ENCODE measurements at places on chromosomes 6 and 20. TPM values are rescaled to one million over a fixed set of nuclear protein-coding genes. Genes with fewer than 3 reads are reported as not detected.

Gene LAMA4
- 52.9 TPM for total RNA-seq

DNA sequence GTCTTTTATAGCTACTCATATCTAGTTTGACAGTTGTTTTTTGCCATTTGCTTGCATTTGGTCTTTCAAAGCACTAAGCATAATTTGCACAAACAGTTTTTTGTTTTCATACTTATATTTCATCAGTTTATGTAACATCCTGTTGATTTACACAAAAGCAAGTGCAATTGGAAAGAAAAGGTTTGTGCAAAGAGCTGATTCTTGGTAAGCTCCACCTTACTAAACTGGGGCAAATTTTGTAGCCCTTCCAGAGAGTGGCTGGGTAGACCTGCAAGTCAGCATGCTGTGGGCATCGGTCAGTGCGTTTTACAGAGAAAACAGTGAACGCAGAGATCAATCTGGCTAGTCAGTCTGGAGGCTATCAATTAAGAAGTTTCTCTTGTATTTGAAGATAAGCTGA is 34.5 kb downstream of the TXLNB start:
- H3K36me3 ChIP-seq: no peaks in the 10 kb centered on the region
- no peak for DNase-seq
- H3K27me3 ChIP-seq: no peaks in the 10 kb centered on the region
- no peaks in the 10 kb centered on the region for H3K4me1 ChIP-seq
- no peak overlapping the region for H3K4me3 ChIP-seq
- H3K27ac ChIP-seq: no peak overlapping the region

DNA sequence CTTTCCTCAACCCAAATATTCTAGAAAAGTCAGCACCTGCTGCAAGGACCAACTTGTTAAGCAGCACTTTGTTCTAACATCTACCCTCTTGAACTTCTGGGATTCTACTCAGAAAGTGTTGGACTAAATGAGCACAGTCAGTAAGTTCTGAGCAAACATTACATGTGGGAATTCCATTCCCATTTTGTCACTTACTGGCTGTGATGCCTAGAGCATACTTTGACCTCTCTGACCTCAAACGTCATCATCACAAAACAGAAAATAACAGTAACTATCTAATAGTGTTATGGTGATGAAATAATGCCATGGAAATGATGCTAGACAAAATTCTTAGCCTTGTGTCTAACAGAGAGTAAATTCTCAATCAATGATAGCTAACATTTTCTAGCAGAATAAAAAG is 829.4 kb downstream of the EPHA7 start:
- no peaks in the 10 kb centered on the region for H3K27me3 ChIP-seq
- H3K4me1 ChIP-seq: no peaks in the 10 kb centered on the region
- no peak overlapping the region for H3K4me3 ChIP-seq
- H3K36me3 ChIP-seq: no peaks in the 10 kb centered on the region

- no peaks in the 10 kb centered on the region for H3K27me3 ChIP-seq
- no peaks in the 10 kb centered on the region for H3K36me3 ChIP-seq
- no peaks in the 10 kb centered on the region for H3K4me1 ChIP-seq
- H3K4me3 ChIP-seq: no peak overlapping the region
Measured at GRCh38 chr6:147528511-147529145, 20.1 kb downstream of the SAMD5 start.

- H3K36me3 ChIP-seq: peaks cover 12% of the 10 kb centered on the region
- no peaks in the 10 kb centered on the region for H3K27me3 ChIP-seq
- H3K4me1 ChIP-seq: peaks cover 19% of the 10 kb centered on the region
- no peak overlapping the region for H3K27ac ChIP-seq
- no peak overlapping the region for H3K4me3 ChIP-seq
Measured at GRCh38 chr6:36200154-36200891, 3.8 kb downstream of the BRPF3 start.

GRCh38 chr6:18410412-18410811 is 23.3 kb downstream of the RNF144B start:
- no peak for DNase-seq
- H3K27me3 ChIP-seq: no peaks in the 10 kb centered on the region
- H3K36me3 ChIP-seq: no peaks in the 10 kb centered on the region
- no peak overlapping the region for H3K27ac ChIP-seq
- H3K4me3 ChIP-seq: no peak overlapping the region
- H3K4me1 ChIP-seq: no peaks in the 10 kb centered on the region

Gene SIGLEC1
- 7.1 TPM for total RNA-seq

- H3K4me1 ChIP-seq: peaks cover 34% of the 10 kb centered on the region
- H3K36me3 ChIP-seq: no peaks in the 10 kb centered on the region
- no peak overlapping the region for H3K4me3 ChIP-seq
- H3K27me3 ChIP-seq: no peaks in the 10 kb centered on the region
- no peak for DNase-seq
- no peak overlapping the region for H3K27ac ChIP-seq
Measured at GRCh38 chr20:53902968-53903651, 167.3 kb downstream of the BCAS1 start.

- no peaks in the 10 kb centered on the region for H3K36me3 ChIP-seq
- no peak for DNase-seq
- H3K27ac ChIP-seq: no peak overlapping the region
- no peak overlapping the region for H3K4me3 ChIP-seq
Measured at GRCh38 chr6:147156218-147156617, 48.0 kb upstream of the STXBP5 start.

GRCh38 chr6:25485821-25486534 is 166.0 kb upstream of the SCGN start:
- no peaks in the 10 kb centered on the region for H3K27me3 ChIP-seq
- H3K4me3 ChIP-seq: no peak overlapping the region
- H3K27ac ChIP-seq: no peak overlapping the region
- DNase-seq: no peak
- no peaks in the 10 kb centered on the region for H3K4me1 ChIP-seq
- H3K36me3 ChIP-seq: no peaks in the 10 kb centered on the region

Gene NCOA5
- total RNA-seq: 26.9 TPM

DNA sequence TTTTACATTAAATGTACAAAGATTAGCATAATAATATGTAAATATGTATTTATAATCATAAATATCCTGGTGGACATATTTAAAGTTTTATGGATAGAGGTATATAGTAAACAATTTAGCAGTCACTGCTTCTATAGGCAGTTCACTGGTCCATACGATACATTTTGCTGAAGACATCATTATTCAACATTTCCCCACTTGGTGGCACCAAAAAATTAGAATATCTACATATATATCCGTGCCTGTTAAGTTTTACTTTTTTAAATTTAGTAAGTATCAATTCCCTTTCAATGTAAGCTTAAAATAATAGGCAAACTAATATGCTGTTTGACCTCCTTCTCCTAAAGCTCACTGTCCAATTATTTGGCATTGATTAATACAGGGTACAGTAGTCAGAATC is 64.2 kb downstream of the LMBRD1 start:
- H3K27ac ChIP-seq: no peak overlapping the region
- H3K4me3 ChIP-seq: no peak overlapping the region
- H3K4me1 ChIP-seq: no peaks in the 10 kb centered on the region
- H3K27me3 ChIP-seq: no peaks in the 10 kb centered on the region

GRCh38 chr6:111515259-111515658 is 32.2 kb upstream of the REV3L start:
- DNase-seq: no peak
- no peaks in the 10 kb centered on the region for H3K36me3 ChIP-seq
- no peaks in the 10 kb centered on the region for H3K4me1 ChIP-seq
- H3K4me3 ChIP-seq: no peak overlapping the region
- no peak overlapping the region for H3K27ac ChIP-seq

Gene GHRH
- total RNA-seq: not detected

- H3K27me3 ChIP-seq: no peaks in the 10 kb centered on the region
- H3K36me3 ChIP-seq: no peaks in the 10 kb centered on the region
- DNase-seq: no peak
- no peak overlapping the region for H3K27ac ChIP-seq
Measured at GRCh38 chr6:24797596-24798216, 1.0 kb downstream of the ARMH2 start.

- H3K27me3 ChIP-seq: no peaks in the 10 kb centered on the region
- DNase-seq: no peak
- H3K4me1 ChIP-seq: peaks cover 11% of the 10 kb centered on the region
- H3K36me3 ChIP-seq: no peaks in the 10 kb centered on the region
- no peak overlapping the region for H3K4me3 ChIP-seq
Measured at GRCh38 chr6:35139470-35139869, 1.7 kb downstream of the TCP11 start.

Gene ENPP4
- 23.8 TPM for total RNA-seq

- H3K4me3 ChIP-seq: no peak overlapping the region
- no peaks in the 10 kb centered on the region for H3K27me3 ChIP-seq
- no peaks in the 10 kb centered on the region for H3K36me3 ChIP-seq
- peak overlapping the region; percentile 68 for H3K27ac ChIP-seq
Measured at GRCh38 chr20:1935696-1936366, 40.6 kb downstream of the SIRPA start.

- no peaks in the 10 kb centered on the region for H3K4me1 ChIP-seq
- H3K27me3 ChIP-seq: no peaks in the 10 kb centered on the region
- no peaks in the 10 kb centered on the region for H3K36me3 ChIP-seq
- no peak overlapping the region for H3K4me3 ChIP-seq
Measured at GRCh38 chr6:11900662-11901598, 111.2 kb upstream of the HIVEP1 start.

DNA sequence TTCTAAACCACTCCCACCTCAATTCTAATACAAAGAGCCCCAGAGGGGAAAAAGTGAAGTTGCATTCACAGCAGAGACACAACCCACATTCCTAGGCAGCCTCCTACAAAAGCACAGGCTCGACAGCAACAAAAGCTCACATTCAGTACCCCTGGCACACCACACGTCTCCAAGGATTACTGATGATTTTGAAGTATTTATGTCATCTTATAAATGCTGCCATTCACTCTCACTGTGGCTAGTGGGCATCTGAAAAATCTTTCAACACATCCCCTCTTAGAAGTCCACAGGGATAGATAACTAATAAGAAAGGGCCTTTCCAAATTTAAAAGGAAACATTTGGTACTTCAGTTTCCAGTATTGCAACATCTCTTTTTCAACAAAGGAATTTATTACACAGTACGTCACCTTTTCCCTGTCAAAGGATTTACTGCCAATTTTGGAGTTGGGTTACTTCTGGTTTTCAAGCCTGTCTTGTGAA is 146.7 kb downstream of the TASP1 start:
- H3K4me3 ChIP-seq: no peak overlapping the region
- H3K4me1 ChIP-seq: peaks cover 8% of the 10 kb centered on the region

DNA sequence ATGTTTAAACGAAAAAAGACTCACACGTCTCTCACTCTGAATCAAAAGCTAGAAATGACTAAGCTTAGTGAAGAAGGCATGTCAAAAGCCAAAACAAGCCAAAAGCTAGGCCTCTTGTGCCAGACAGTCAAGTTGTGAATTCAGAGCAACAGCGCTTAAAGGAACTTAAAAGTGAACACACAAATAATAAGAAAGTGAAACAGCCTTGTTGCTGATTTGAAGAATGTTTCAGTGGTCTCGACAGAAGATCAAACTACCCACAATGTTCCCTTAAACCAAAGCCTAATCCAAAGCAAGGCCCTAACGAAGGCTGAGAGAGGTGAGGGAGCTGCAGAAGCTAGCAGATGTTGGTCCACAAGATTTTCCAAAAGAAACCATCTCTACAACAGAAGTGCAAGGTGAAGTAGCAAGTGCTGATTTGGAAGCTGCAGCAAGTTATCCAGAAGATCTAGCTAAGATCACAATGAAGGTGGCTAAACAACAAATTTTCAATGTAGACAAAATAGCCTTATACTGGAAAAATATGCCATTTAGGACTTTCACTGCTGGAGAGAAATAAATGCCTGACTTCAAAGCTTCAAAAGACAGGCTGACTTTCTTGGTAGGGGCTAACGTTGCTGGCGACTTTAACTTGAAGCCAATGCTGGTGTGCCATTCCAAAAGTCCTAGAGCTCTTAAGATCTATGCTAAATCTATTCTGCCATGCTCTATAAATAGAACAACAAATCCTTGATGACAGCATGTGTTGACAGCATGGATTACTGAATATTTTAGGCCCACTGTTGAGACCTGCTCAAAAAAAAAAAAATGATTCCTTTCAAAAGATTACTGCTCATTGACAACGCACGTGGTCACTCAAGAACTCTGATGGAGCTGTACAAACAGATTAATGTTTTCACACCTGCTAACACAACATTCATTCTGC is 40.3 kb downstream of the SEC63 start:
- no peak overlapping the region for H3K27ac ChIP-seq
- H3K4me3 ChIP-seq: no peak overlapping the region
- H3K27me3 ChIP-seq: no peaks in the 10 kb centered on the region
- DNase-seq: no peak

Gene COX4I2
- total RNA-seq: not detected

DNA sequence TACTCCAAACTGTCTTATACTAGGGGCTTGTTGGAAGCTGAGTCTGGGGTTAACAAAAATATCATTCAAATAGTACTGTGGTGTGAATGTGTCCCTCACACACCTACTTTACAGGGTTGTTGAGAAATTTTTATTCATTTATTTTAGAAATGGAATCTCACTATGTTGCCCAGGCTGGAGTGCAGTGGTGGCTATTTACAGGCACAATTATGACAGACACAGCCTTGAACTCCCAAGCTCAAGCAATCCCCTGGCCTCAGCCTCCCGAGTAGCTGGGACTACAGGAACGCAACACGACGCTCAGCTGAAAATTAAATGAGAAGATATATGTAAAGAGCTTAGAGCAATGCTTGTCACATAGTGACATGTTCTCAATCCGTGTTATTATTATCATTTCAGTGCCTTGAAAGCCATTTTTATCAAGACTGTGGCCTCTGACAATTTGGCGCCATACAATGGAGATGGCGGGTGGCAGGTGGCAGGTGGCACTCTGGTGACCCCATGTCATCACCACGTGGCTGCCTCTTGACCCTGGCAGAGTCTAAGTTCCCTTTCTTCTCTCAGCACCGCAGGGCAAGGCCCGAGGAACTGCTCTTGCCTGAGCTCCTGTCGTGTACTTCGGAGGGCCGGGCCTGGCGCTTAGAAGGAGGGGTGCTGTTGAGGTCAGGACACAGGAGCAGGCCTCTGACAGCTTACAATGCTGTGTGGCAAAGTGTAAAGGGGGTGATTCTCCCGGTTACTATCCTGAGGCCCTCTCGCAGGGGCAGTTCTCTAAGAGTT is 64.5 kb downstream of the STX11 start:
- H3K4me3 ChIP-seq: no peak overlapping the region
- no peaks in the 10 kb centered on the region for H3K36me3 ChIP-seq
- peaks cover 8% of the 10 kb centered on the region for H3K4me1 ChIP-seq
- no peaks in the 10 kb centered on the region for H3K27me3 ChIP-seq
- peak overlapping the region; percentile 97 for H3K27ac ChIP-seq
- DNase-seq: no peak
